ENCODE measurements at places on chromosomes 16 and 17.
A peak's percentile ranks its signal among the peaks of the same experiment; 100 is the strongest.

- DNase-seq, result no peak
Measured at GRCh38 chr17:38617967-38618760, 12.4 kb upstream of the SRCIN1 start.

GRCh38 chr16:49356728-49357488 is 16.7 kb upstream of the C16orf78 start:
- no peak for DNase-seq

DNA sequence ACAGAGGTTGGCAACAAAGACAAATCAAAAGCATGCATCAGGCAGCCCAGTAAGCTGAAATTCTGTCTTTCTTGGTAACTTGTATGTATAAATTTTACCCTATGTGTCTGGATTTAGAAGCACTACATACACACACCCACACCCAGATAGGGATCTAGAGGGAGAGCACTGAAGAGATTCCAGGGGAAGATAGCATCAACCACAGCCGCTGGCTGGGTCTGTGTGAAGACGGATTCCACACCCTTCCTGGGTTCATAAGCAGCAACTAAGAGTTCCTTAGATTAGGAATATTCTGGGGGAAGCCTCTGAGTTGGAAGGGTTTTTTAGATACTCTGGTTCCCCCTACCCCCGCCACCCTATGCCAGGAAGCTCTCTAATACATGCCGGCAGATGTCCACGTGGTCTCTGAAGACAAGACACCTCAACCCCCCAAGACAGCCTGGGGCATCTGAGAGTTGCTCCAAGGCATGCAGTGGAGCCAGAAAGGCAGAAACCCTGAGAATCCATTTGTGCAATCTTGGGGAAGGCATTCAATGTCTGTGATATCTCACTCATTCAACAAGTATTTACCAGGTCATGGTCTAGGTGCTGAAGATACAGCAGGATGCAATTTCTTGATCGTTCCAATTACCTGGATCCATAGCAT is 86.4 kb downstream of the NOG start:
- peak; percentile 50 for DNase-seq

GRCh38 chr17:21242026-21242697 is 11.0 kb downstream of the NATD1 start:
- no peak for DNase-seq

- no peak for DNase-seq
Measured at GRCh38 chr17:4344926-4345325, 21.5 kb downstream of the UBE2G1 start.

DNA sequence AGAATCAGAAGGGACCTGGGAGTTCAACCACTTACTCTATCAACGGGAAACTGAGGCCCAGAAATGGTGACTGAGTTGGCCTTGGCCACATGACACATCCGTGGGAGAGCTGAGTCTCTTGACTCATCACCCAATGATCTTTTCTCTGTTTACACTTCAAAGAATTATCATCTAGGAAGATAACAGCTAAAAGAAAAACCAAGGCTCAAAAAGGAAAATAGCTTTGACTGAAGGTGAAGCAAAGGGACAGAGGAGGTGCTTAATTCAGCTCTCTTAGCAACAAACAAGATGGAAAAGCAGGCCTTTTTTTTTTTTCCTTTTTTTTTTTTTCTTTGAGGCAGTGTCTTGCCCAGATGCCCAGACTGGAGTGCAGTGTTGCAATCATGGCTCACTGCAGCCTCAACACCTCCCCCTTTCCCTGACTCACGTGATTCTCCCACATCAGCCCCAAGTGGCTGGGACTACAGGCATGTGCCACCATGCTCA is 16.7 kb downstream of the ERCC4 start:
- peak; percentile 78 for DNase-seq

DNA sequence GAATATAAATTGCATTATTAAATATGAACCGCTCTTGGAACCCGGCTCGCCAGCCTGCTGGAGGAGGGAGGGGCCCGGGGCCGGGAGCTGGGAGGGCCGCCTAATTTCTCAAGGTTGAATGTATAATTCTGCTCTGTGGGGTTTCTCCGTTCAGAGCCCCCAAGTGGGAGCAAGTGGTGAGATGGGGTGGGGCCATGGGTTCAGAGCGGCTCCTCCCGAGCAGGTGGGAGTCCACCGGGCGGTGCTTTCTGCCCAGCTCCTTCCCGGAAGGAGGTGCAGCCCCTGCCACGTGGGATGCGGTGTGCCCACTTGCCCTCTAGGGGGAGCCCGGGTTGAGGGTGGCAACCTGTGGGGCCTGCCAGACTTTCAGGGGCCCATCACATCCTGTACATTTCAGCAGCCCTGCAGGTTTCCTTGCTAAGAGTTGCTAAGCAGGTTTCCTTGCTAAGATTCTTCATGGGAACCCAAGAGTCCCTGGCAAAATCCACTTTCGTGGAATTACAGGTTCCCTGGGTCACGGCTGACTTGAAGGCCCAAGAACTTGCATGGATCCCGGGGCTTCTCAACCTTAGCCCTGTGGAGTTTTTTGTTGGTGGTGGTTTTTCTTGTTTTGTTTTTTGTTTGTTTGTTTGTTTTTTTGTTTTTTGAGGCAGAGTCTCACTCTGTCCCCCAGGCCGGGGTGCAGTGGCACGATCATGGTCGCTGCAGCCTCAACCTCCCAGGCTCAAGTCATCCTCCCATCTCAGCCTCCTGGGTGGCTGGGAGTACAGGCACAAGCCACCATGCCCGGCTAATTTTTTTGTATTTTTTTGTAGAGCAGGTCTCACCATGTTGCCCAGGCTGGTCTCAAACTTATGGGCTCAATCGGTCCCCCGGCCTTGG is 196.7 kb upstream of the GSE1 start:
- peak; percentile 24 for DNase-seq

DNA sequence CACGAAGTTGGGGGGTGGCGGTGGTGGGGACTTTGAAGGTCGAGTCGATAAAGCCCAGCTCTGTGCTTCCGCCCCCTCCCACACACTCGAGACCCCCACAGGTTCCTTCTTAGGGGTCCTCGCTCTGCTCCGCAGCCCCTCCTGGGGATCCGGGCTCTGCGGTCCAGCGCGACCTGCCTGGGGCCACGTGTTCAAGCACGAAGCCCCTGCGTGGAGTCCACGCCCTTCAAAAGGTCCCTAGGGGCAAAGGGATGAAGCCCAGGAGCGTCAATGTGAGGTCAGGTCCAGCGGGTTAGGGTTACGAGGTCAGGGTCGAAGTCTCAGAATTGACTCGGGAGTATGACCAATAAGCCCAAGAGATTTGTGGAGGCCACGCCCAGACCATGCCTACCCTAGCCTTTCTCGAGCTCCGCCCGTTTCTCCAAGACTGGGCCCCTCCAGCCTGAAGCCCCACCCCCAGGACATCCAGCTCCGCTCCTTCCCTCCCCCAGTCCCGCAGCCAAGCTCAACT is 786 bp upstream of the CACNA1G start:
- peak; percentile 25 for DNase-seq

DNA sequence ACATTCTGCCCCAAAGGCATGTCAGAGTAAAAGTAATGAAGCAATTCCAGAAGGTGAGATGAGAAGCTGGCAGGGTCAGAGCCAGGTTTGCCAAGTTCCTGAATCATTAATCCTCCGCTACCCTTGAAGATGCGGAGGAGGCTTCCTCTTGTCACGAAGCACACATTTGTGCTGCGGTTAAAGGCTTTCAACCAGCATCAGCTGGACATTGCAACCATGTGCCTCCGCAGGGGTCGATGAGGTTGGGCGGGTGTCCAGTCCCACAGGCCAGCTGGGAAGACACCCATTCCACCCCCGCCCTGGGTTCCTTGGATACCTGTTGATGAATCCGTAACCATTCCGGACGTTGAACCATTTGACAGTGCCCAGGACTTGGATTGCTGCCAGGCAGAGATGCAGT is 1.3 kb downstream of the YBX2 start:
- no peak for DNase-seq

DNA sequence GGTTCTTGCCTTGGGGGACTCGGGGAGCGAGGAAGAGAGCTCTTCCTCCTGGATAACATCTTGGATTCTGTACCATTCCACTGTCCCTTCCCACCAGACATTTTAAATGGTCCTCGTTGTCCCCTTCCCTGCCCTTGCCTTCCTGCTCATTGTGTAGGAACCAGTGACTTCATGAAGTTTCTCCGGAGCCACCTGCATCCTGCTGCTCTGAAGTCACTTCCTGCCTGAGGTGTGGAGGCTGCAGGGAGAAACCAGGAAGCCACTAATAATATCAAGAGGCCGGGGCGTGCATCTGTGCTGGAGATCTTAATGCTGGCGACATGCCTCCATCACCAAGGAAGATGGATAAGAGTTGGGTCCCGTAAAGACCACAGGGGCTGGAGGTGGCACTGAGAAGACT is 6.2 kb upstream of the SLC16A13 start:
- no peak for DNase-seq

GRCh38 chr17:66310528-66311148 is 8.2 kb downstream of the PRKCA start:
- DNase-seq, result no peak

DNA sequence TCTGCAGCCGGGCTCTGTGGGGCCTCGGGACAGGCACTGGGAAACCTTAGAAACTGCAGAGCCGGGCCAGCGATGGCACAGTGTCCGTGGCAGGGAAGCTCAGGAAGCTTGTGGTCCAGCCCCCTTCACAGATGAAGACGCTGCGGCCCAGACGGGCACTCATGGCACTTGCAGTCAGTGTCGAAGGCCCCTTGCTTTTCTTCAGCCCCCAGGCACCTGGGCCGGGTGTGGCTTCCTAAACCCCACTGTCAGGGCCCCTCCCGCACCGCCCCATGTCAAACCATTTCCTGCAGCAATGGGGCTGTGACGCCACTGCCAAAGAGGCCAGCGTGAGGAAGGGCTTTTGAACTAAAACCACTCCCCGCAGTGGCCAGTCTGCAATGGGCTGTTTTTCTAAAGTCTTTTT is 164.0 kb downstream of the LAT start:
- DNase-seq, result no peak

DNA sequence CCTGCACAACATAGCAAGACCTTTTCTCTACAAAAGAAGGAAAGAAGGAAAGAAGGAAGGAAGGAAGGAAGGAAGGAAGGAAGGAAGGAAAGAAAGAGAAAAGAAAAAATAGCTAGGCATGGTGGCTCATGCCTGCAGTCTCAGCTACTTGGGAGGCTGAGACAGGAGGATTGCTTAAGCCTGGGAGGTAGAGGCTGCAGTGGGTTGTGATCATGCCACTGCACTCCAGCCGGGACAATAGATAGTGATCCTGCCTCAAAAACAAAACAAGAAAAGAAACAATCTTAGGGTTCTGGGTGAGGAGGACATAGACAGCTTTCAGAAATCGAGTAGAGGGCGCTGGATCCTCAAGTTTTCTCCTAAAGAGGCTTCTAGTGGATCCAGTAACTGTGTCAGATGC is 59.7 kb upstream of the CLEC3A start:
- no peak for DNase-seq

DNA sequence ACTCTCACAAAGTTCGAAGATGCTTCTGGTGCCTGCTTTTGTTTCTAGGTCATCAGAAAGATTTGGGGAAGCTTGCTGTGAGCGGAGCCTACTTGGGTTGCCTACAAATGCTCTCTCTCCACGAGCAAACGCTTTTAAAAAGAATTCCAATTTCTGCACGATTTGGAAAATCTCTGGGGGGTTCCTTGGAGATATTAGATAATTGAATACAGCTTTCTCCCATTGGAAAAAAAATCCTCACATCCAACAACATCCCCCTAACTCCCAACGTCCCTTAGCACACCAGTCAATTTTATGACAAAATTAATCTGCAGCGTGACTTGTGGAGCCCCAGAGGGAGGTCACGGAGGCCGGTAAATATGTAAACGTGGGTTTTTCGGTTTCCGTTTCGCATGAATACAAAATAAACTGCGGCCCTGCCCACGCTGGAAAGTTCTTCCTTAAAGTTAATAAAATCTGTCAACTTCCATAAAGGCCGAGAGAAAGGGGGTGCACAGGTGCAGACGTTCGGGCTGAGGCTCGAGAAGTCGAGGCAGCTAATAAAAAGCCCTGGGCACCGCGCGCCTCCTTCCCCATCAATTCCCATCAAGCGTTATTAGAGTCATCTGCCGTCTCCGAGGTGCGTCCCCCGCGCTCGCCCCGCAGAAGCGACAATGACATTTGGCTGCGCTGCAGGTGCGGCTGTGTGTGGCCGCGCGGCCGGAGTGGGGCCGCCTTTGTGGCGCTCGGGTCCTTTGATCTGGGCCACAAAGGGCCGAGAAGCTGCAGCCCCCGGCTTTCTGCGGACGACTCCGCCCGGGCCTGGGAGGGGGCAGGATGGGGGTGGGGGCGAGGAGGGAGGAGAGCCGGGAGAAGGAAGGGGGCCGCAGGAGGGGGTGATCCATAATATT is 37.6 kb downstream of the SALL1 start:
- no peak for DNase-seq

DNA sequence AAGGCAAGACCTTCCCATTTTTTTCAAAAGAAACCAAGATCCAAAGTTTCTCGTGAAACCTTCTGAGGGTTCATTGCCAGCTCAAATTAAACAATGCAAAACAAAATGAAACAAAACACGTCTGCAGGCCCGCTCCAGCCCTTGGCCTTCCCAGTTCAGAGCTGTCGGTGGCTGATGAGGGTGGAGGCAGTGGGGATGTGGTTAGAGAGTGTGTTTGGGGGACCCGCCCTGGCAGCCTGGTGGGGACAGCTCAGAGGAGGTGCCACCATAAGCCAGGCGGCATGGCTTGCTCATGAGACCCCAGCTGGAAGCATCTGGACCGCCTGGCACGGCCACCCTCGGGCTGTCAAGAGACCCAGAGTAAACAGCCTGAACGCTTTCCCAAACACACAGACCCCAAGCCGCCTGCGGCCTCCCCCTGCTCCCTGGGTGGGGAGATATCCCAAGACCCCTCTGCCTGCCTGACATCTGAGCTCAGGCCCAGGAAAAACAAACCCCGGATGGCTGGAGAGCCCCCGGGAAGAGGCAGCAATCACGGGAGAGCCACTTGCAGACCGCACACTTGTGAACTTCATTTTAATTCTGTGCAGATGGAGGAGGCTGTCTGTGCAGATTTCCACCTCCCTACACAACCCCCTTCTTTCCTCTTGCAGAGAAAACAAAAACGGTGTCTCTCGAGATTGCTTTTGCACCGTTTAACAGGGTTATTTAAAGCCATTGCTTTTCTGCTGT is 35.4 kb upstream of the LITAF start:
- no peak for DNase-seq

DNA sequence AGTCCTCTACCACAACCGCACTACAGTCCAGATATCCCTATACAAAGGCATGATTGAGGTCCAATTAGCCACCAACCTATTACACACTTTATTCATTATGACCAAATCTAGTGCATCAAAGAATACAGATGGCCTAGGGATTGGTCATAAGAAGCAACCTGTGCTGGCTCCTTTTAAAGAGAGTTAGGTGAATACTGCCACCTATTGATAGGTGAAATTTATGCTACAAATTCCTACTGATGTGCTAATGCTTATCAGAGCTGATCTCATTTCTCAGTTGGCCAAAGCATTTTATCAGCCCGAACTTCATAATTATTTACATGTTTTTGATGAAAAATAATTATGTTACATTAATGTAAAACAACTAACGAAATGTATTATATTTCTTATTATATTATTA is 166.3 kb downstream of the ANKFN1 start:
- peak; percentile 70 for DNase-seq

GRCh38 chr17:78923660-78924453 is 1.3 kb downstream of the TIMP2 start:
- no peak for DNase-seq

Measured in iris pigment epithelial cell (primary cell).